ENCODE measurements at places on chromosomes 5 and 9. TPM values are rescaled to one million over a fixed set of nuclear protein-coding genes. Genes with fewer than 3 reads are reported as not detected.

DNA sequence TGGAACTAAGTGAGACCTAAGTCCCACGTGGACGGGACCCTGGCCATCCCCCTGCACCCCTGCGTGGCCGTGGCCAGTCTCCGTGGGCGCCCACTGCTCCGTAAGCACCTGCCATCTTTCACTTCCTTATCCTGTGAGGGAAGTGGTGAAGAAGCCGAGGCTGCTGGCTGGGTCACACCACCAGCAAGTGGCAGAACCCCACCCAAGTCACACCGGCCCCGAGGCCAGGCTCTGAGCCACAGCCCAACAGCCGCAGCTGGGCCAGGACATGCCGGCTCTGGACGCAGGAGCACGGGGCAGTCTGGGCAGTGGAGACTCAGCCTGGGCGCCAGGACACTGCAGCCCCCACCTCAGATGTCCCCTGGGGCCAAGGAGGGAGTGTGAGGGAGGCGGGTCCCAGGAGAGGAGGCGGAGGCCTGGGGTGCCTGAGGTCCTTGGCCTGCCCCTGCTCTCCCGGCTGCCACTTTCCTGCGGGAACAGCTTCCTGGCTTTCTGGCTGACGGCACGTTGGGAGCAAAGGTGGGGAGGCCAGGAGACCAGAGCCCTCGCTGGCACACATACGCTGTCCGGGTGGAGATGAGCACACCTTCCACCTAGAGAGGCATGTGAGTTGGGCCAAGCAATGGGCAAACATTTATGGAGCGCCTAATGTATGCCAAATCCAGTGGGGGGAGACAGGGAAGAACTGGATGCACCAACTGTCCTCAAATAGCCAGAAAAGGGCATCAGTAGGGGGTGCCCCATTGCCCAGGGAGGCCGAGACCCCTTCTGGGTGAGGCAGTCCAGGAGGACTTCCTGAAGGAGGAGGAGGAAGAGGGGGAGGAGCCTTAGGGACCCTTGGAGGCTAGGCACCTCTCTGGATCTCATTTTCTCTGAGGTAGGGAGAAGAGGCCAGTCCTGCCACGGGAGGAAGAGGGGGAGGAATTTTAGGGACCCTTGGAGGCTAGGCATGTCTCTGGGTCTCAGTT is 43.9 kb upstream of the EGFL7 start:
- DNase-seq, result no peak

DNA sequence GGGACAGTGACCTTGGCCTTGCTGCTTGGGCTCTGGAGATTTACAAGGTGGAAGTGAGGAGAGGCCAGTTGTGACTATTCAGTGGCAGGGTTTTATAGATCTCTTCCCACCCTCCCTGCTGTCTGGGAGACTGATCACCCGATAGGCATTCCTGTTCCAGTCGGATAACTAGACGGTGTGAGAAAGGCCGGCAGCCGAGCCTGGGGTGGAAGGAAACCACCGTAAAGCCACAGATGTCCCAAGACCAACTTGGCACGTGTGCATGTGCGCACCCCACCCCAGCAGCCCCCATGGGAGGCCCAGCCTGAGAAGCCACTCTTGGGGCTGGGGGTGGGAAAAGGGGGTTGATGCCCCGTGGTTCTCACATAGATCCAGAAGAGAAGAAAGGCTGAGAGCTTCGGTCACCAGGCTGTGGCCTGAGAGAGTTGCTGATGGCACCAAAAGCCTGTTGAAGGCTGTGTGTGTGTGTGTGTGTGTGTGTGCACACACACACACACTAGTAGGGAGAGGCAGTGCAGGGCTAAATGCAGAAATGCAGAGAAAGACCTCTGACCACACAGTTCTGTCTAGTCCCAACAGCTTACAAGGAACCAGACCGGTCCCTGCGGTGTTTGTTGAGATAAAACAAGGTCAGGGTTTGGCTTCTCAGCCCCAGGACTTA is 225.8 kb downstream of the FANCC start:
- no peak for DNase-seq

DNA sequence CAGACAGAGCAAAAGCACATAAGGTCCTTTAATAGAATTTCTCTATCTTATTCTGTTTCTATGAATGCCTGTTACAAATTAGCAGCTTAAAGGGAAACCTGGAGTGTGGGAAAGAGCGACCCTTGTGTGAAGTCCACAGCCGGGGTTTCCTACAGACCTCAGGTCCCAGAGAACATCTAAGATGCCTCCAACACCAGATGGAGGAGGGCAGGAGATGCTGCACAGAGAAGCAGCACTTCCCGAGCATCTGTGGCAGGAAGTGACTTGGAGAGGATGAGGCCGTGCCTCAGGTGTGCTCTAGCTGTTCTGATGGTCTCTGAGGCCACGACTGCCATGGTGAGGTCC is 26.8 kb downstream of the IRF1 start:
- no peak for DNase-seq

GRCh38 chr5:177094224-177095087 is 7.7 kb downstream of the FGFR4 start:
- DNase-seq, result no peak

GRCh38 chr5:6291961-6292360 is 86.4 kb downstream of the MED10 start:
- DNase-seq, result no peak

- no peak for DNase-seq
These were observed 124.2 kb downstream of the KCNIP1 start for GRCh38 chr5:170628028-170628427.

- DNase-seq, result no peak
These were observed 139.5 kb upstream of the KLF9 start for GRCh38 chr9:70553707-70554673.

GRCh38 chr5:32057187-32058096 is 116.7 kb downstream of the GOLPH3 start:
- DNase-seq, result no peak

DNA sequence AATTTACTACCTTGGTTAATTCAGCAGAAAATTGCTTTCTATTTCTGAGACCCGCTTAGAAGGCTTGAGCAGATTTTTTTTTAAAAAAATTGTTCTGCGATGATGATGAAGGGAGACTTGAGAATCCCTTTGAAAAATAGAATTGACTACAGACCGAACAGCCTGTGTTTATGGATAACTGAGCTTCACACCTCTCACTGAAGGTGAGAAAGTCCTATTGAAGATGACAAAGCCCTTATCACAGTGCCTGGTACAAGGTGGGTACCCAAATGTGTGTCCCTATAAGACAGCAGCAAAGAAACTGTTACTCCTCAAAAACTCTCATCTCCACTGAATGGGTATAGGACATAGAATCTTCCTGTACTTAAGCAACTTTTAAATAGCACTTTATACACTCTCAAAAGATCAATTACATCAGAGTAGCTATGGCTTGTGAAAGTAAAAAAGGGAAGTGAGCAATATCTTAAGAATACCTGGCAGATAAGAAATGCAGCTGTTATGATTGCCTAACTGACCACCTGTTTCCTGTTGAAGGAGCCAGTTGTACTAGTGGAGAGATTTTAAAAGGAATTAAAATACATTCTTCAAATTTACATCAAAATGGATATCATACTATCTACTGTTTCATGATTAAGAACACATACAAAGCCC is 419.7 kb downstream of the CHSY3 start:
- DNase-seq, result no peak

GRCh38 chr9:89603767-89604665 is 796 bp upstream of the GADD45G start:
- peak; percentile 78 for DNase-seq

DNA sequence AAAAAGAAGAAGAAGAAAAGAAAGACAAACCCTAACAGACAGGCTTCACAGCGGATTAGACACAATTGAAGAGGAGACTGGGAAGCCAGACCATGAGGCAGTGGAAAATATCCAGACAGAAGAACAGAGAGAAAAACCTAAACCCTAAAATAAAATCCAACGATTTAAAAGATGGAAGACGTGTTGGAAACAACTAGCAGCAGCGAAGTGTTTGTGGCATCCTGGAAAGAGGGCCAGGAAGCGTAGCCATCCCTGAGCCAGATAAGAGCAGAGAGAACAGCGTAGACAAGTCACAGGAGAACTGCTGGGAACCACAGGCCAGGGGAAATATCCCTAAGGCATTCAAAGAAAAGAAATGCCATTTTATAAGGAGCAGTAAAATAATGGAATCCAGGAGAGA is 39.7 kb upstream of the NKD2 start:
- no peak for DNase-seq

DNA sequence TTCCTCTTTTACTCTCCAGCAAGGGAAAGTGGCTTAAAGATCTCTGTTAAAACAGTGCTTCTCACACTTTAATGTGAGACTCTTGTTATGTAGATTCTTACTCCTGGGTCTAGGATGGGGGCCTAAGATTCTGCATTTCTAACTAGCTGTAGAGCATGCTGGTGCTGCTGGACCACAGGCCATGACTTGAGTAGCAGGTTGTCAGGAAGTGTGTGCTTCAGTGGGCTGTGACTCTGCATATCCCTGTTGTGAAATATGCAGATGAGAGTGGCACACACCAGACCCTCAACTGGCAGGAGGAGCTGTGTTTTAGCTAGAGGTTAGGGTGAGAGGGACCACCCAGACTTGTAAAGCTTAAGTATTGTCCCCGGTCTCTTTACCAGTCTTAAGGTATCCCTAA is 191.1 kb upstream of the DMRT1 start:
- no peak for DNase-seq

GRCh38 chr5:124735169-124735858 is 11.1 kb downstream of the ZNF608 start:
- DNase-seq, result no peak

- no peak for DNase-seq
These were observed 27.2 kb upstream of the CER1 start for GRCh38 chr9:14749741-14750211.

- no peak for DNase-seq
These were observed 128.3 kb upstream of the CLINT1 start for GRCh38 chr5:157987259-157987658.

GRCh38 chr9:26675035-26675434 is 217.6 kb downstream of the CAAP1 start:
- no peak for DNase-seq

- no peak for DNase-seq
These were observed 84.6 kb upstream of the FBXW11 start for GRCh38 chr5:172090976-172091547.

- DNase-seq, result no peak
These were observed 44.1 kb downstream of the SLC22A5 start for GRCh38 chr5:132413567-132413966.

DNA sequence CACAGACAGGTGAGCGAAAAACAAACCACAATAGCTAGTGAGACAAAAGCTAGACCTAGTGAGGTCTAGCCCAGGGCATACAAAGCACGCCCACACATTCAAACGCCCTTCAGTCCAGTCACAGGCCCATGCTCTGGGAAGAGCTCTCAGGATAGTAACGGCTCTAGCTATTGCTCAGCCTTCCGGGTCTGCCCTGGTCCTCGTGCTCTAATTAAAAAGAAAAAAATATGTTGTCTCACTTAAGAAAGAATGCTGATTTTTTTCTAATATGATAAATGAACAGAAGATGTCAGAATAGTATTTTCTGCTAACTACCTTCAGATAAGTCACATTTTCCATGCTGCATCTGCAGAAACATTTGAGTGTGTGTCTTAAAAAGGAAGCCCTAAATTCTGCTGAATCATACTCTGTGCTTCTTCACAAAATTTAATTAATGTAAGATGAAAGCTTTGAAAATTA is 94.5 kb downstream of the PLPP1 start:
- no peak for DNase-seq

- peak; percentile 45 for DNase-seq
These were observed 725 bp downstream of the NDUFB6 start for GRCh38 chr9:32571969-32572899.

DNA sequence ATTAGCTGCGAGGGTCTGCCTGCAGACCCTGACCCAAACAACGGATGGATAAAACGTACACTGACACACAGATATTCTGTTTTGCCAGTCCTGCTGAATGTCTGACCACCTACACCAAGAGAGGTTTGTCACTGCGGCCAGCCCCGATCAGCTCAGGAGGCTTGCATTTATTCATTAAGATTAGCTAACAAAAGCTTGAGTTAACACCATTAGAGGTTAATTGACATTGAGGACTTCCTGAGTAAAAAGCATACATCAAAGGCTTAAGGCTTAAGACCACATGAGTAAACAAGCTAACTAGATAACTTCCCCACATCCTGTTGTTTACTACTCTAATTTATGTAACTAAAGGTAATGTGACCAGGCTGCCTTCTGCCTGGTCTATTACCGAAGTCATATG is 198.1 kb upstream of the TRPC7 start:
- DNase-seq, result no peak

DNA sequence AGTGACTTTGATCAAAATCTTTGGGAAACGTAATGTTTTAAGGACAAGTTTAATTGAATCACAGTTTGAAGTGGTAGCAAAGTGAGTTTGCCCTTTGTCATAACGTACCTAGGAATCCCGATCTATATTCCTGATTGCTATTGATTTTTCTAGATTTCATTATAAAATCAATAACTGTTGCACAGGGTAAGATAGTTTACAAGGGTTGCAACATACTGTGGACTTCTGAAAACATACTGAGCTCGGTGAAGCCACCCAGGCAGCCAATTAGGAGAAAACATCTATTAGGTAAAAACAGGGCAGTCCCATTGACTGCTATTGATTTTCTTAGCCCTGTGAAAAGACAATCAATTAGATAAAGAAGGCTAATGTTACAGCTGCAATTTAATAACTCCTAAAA is 659.9 kb downstream of the ISL1 start:
- no peak for DNase-seq

- no peak for DNase-seq
These were observed 392.1 kb downstream of the DNAH5 start for GRCh38 chr5:13552361-13552760.

DNA sequence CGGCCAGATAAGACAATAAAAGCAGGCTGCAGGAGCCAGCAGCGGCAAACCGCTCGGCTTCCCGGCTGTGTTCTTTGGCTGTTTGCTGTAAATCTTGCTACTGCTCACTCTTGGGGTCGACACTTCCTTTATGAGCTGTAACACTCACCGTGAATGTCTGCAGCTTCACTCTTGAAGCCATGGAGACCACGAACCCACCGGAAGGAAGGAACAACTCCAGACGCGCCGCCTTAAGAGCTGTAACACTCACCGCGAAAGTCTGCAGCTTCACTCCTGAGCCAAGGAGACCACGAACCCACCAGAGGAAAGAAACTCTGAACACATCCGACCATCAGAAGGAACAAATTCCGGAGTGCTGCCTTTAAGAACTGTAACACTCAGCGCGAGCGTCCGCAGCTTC is 451.7 kb downstream of the AGTPBP1 start:
- DNase-seq, result peak; percentile 59

- no peak for DNase-seq
These were observed 20.9 kb upstream of the ARHGAP26 start for GRCh38 chr5:142749321-142749720.

SEC16A gene
- 88.0 TPM for total RNA-seq

BASP1 gene
- 0.94 TPM for total RNA-seq

NCBP1 gene
- total RNA-seq, result 41.3 TPM

PIK3R1 gene
- total RNA-seq, result 86.8 TPM

AQP7 gene
- total RNA-seq, result not detected

FRMD3 gene
- total RNA-seq, result 1.2 TPM

FBXW2 gene
- total RNA-seq, result 87.8 TPM

CSF1R gene
- total RNA-seq, result 3.6 TPM

OTULINL gene
- 67.7 TPM for total RNA-seq

C9orf152 gene
- total RNA-seq, result not detected

LRRC19 gene
- not detected for total RNA-seq

Measured in activated naive CD8-positive, alpha-beta T cell treated with anti-CD3 and anti-CD28 coated beads, Interleukin-2, amount 10 ng/mL, durations not matched to agents 7 days and 5 days (primary cell).